Temporal lobe (tissue), 4 donors: ENCODE measurements at places on chromosomes 11 and 22. TPM values are rescaled to one million over a fixed set of nuclear protein-coding genes. Genes with fewer than 3 reads are reported as not detected.

Gene SLC22A6
- total RNA-seq: 5.7 TPM

Gene OR2D2
- 0.25 TPM for total RNA-seq

Gene HEPN1
- not detected for total RNA-seq

Gene UPK3A
- not detected for total RNA-seq

Gene RFPL3
- not detected for total RNA-seq

Gene DNAJB7
- total RNA-seq: not detected

Gene ANO9
- total RNA-seq: not detected

Gene MCAM
- total RNA-seq: 11.3 TPM

Gene FAM111B
- 1.7 TPM for total RNA-seq

Gene MN1
- 64.2 TPM for total RNA-seq

Gene BBS1
- 31.0 TPM for total RNA-seq

Gene KDM4D
- total RNA-seq: 1.7 TPM

Gene ACR
- total RNA-seq: not detected

Gene DRD4
- total RNA-seq: not detected

Gene HPX
- 1.5 TPM for total RNA-seq

Gene SCGB1D2
- not detected for total RNA-seq

Gene OR8G1
- not detected for total RNA-seq

Gene SULT4A1
- total RNA-seq: 35.2 TPM

Gene CD6
- total RNA-seq: 0.74 TPM

Gene RIMBP3B
- total RNA-seq: 0.98 TPM

Gene DEFB131B
- not detected for total RNA-seq

Gene PPME1
- total RNA-seq: 34.7 TPM

Gene ALDH3B1
- total RNA-seq: 0.49 TPM

Gene KDM2A
- total RNA-seq: 44.0 TPM

Gene CRYBB3
- not detected for total RNA-seq

Gene ANGPTL5
- 0.25 TPM for total RNA-seq

Gene NTM
- 125 TPM for total RNA-seq

Gene FAM83F
- 0.25 TPM for total RNA-seq

Gene OR51B4
- total RNA-seq: not detected

Gene SLC22A25
- total RNA-seq: under 0.01 TPM

Gene TMEM151A
- total RNA-seq: 7.6 TPM

Gene CSNK1E
- 134 TPM for total RNA-seq

Gene VPREB1
- total RNA-seq: not detected

Gene DDIAS
- 2.5 TPM for total RNA-seq

Gene OR51E2
- total RNA-seq: 0.25 TPM

Gene STIP1
- 62.9 TPM for total RNA-seq

Gene FOLR1
- total RNA-seq: 0.25 TPM

Gene FGF3
- total RNA-seq: not detected

Gene ARVCF
- total RNA-seq: 48.9 TPM

Gene C22orf39
- total RNA-seq: 30.2 TPM

Gene TEX54
- total RNA-seq: not detected

Gene A4GALT
- total RNA-seq: 0.49 TPM

Gene CRYBB2
- total RNA-seq: 0.25 TPM

Gene P2RY6
- total RNA-seq: under 0.01 TPM

Gene SMC1B
- not detected for total RNA-seq

Gene SOX10
- total RNA-seq: 5.2 TPM

Gene OR51B5
- total RNA-seq: 0.74 TPM

Gene MMP27
- total RNA-seq: not detected

Gene C11orf21
- total RNA-seq: 0.25 TPM
